ENCODE measurements at places on chromosomes 11 and 22. TPM values are rescaled to one million over a fixed set of nuclear protein-coding genes. Genes with fewer than 3 reads are reported as not detected.

OR5A1 gene
- total RNA-seq: not detected

NLRP14 gene
- 0.11 TPM for total RNA-seq

APOL1 gene
- 13.8 TPM for total RNA-seq

ZNRF3 gene
- total RNA-seq: 2.5 TPM

C11orf86 gene
- not detected for total RNA-seq

TMA7B gene
- 2.2 TPM for total RNA-seq

CDC42EP1 gene
- total RNA-seq: 0.59 TPM

CASP5 gene
- total RNA-seq: not detected

PHOX2A gene
- not detected for total RNA-seq

HEPN1 gene
- not detected for total RNA-seq

SAA4 gene
- total RNA-seq: not detected

CLNS1A gene
- 186 TPM for total RNA-seq

MAJIN gene
- not detected for total RNA-seq

NRXN2 gene
- total RNA-seq: 0.07 TPM

DUSP8 gene
- total RNA-seq: 1.4 TPM

PKNOX2 gene
- not detected for total RNA-seq

VSIG10L2 gene
- not detected for total RNA-seq

OLFML1 gene
- not detected for total RNA-seq

ZNF143 gene
- 26.5 TPM for total RNA-seq

RIMBP3C gene
- total RNA-seq: not detected

NPAS4 gene
- not detected for total RNA-seq

VWA5A gene
- total RNA-seq: 4.4 TPM

DGCR6L gene
- 30.7 TPM for total RNA-seq

OR8G1 gene
- total RNA-seq: not detected

LRP4 gene
- 0.36 TPM for total RNA-seq

MS4A3 gene
- not detected for total RNA-seq
